A549 treated with CpdA at 1 μM for 4 hours (cell line): ENCODE measurements at places on chromosomes 2 and 18. TPM values are rescaled to one million over a fixed set of nuclear protein-coding genes. Genes with fewer than 3 reads are reported as not detected.

C2orf78 gene
- total RNA-seq: not detected in 5 replicates

PDE1A gene
- 0.08 to 0.26 TPM (median 0.16 TPM) in 4 of 5 replicates, not detected in the other for total RNA-seq

DBI gene
- total RNA-seq: 389 to 486 TPM (median 405 TPM) in 5 replicates

VWA3B gene
- total RNA-seq: 0.02 to 0.43 TPM (median 0.18 TPM) in 4 of 5 replicates, not detected in the other

ATF2 gene
- total RNA-seq: 17.7 to 24.6 TPM (median 20.7 TPM) in 5 replicates

RAMP1 gene
- total RNA-seq: 0.09 TPM in 1 of 5 replicates, not detected in the others

WDR54 gene
- total RNA-seq: 72.5 to 92.0 TPM (median 82.3 TPM) in 5 replicates

IL1F10 gene
- total RNA-seq: not detected in 5 replicates
